Ovary (tissue), 10 donors: ENCODE measurements at places on chromosomes 3 and 15. TPM values are rescaled to one million over a fixed set of nuclear protein-coding genes. Genes with fewer than 3 reads are reported as not detected.

The ZNF774 gene
- total RNA-seq = 2.0 TPM

The SLC2A2 gene
- total RNA-seq = not detected

The WDR93 gene
- 0.48 TPM for total RNA-seq

The GPR62 gene
- 0.40 TPM for total RNA-seq

The PPCDC gene
- 9.7 TPM for total RNA-seq

The CCDC80 gene
- 37.2 TPM for total RNA-seq

The PEX11A gene
- total RNA-seq = 10.9 TPM

The TRIM59 gene
- 1.6 TPM for total RNA-seq

The DPPA2 gene
- total RNA-seq = not detected

The TFG gene
- 69.5 TPM for total RNA-seq

The CELF6 gene
- 3.8 TPM for total RNA-seq

The PAK6 gene
- 6.7 TPM for total RNA-seq

The CNTN3 gene
- total RNA-seq = 3.3 TPM

The ZSCAN2 gene
- 9.2 TPM for total RNA-seq

The ROPN1B gene
- not detected for total RNA-seq

The CNTN4 gene
- total RNA-seq = 0.35 TPM

The FAM107A gene
- total RNA-seq = 25.8 TPM

The CACNA1D gene
- total RNA-seq = 0.72 TPM

The PAQR9 gene
- total RNA-seq = not detected

The CHRNA7 gene
- total RNA-seq = 3.3 TPM

The PDCD7 gene
- total RNA-seq = 41.1 TPM

The ISLR2 gene
- 0.33 TPM for total RNA-seq

The UBAP1L gene
- total RNA-seq = 9.4 TPM

The GABRB3 gene
- total RNA-seq = 1.8 TPM

The COL8A1 gene
- total RNA-seq = 14.6 TPM

The KCNAB1 gene
- total RNA-seq = 2.1 TPM

The NDUFB4 gene
- 84.4 TPM for total RNA-seq

The RSRC1 gene
- 31.8 TPM for total RNA-seq

The PSTPIP1 gene
- 1.8 TPM for total RNA-seq

The RBP2 gene
- not detected for total RNA-seq

The PLA2G4B gene
- 12.8 TPM for total RNA-seq

The NCKIPSD gene
- 32.7 TPM for total RNA-seq

The DOCK3 gene
- total RNA-seq = 0.20 TPM

The ASB14 gene
- not detected for total RNA-seq
